Lung microvascular endothelial cell (primary cell): ENCODE measurements at places on chromosomes 4 and X.

GRCh38 chr4:185879666-185880312, 67.8 kb upstream of the SORBS2 start:
- no peak for DNase-seq

DNA sequence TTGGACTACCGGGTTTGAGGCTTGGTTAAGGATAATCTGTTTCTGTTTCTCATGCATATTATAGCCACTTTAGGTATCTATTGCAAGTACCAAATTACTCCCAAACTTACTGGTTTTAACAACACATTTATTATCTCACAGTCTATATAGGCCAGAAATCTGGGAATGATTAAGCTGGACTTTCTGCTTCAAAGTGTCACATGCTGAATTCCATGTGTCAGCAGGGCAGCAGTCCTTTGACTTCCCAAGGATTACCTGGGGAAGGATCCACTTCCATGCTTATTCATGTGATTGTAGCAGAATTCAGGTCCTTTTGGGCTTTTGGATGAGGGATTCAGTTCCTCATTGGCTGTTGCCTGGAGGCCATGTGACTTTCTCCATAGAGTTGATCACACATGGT, 349.0 kb upstream of the TRAM1L1 start:
- DNase-seq: no peak

- DNase-seq: no peak
Observed at GRCh38 chr4:41504167-41504818, 33.7 kb upstream of the LIMCH1 start.

DNA sequence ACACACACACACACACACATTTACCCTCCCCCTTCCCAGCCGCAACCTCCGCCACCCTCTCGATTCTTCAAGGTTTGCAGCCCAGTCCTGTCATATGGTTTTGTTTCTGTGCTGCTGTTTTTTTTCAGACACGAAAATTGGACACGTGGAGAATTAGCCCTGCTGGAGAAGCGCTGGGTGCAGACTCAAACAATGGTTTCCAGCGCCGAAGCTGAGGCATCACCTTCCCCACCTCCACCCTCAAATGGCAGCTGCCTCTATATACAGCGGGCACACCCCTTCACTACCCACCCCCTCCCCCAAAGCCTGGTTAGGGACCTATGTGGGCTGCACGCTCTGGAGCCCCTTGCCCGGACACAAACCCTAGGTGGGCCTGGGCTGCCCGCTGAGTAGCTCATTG, 87.9 kb downstream of the BCOR start:
- DNase-seq: no peak

DNA sequence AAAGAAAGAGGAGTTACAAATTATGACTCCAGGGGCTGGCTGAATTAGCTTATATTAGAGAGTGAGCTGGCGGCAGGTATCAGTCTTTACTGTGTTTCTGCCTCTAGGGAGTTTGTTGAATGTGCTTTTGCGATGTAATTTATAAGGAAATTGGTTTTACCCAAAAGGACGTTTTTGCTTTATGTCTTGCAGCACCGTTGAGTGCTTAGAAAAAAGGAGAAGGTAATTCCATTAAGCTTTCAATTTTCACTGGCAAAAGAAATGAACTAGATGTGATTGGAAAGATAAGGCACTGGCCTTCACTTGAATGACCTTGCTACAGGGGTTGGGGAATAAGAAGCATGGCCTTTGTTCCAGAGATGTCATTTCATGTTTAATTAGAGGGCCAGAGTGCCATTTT, 74.9 kb upstream of the CBR4 start:
- no peak for DNase-seq

DNA sequence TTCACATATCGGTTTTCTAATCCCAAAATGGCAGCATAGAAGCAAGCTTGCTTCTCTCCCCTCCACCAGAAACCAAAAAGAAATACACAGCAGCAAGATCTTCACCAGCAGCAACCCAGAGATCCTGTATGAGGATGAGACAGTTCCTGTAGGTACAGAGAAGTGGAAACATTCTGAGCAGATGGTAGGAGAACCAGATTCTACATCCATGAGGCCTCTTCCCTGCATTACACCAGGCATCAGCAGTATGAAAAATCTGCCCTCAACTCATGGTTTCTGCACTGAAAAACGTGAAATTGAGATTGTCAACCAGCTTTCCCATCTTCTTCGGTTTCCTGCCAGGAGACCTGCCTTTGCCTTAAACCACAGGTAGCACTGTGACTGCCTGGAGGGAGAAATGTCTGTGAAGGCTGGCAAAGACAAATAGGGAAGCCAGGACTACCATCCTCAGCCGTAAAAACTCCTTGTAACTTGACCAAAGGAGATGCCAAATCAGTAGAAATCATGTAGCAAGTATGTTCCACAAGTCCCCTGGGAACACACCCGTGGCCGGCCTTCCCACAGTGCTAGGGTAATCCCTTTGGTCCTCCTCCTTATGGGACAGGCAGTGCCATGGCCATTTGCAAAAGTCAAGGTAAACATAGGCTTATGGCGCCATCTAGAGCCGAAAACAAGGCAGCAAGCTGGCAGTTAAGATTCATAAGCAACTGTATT, 24.0 kb upstream of the MTHFD2L start:
- peak; percentile 91 for DNase-seq

DNA sequence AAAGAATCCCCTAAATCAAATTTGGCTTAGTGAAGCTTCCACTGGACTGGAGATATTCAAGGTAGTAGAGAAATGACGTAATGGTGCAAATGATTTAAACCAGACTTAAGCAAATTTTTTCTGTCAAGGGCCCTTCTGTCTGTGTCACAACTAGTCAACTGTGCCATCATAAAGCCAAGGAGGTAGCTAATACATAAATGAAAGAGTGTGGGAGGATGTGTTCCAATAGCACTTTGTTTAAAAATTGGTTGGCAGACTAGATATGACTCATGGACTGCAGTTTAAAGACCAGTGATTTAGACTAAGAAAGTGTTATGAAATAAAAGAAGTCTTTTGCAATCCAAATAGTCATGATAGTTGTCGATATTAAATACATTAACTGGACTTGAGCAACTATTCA, 24.3 kb upstream of the TEX13C start:
- no peak for DNase-seq

DNA sequence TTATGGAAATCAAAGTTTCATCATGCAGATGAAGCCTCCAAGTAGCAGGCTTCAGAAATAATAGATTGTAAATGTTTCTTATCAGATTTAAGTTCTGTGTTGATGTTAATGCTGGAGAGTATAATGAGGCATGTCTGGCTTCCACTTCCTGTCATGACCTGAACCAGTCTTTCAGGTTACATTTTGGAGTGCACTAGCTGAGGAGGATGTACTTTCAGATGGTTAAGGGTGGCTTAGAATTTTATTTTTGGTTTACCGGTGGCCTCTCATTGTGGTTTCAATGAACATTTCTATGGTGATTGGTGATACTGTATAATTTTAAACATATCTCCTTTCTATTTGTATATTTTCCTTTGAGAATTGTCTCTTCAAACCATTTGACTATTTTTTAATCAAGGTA, 890.4 kb downstream of the SH3BGRL start:
- DNase-seq: no peak

DNA sequence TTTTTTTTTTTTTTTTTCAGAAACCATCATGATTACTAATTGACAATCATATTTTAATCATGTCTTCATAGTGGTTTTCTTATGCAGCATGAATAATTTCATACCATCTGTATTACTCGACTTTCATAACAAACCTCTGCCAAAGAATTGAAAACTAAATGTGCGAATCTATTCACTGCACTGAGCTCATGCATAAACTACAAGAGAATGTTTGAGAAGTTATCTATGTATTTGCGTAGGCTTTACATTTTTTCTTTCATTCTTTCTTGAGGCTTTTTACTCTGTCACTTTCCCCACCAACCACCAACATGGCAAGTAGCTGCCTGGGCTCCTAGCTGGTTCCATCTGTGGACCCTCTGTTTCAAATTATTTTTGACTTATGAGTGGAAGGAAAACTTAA, 1761.0 kb downstream of the STIM2 start:
- no peak for DNase-seq

DNA sequence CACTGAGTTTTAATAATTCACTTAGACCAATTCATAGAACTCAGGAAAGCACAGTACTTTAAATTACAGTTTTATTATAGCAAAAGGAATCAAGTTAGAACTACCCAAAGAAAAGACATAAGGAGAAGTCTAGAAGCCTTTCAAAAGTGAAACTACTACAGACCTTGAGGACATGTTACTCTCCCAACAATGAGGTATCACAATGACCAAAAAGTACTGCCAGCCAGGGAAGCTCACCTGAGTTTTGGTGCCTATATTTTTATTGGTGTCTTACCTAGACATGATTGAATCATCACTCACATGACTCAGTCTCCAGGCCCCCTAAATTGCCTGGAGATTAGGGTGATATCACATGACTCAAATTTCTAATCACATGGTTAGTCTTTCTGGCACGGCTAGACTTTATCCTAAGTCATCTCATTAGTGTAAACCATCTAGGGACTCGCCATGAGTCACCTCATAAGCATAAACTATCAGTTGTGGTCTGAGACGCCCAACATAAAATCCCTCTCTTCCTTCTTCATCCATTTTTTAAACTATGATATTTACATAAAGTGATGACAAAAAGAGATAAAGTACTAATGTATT, 372.3 kb downstream of the TMA16 start:
- DNase-seq: no peak

DNA sequence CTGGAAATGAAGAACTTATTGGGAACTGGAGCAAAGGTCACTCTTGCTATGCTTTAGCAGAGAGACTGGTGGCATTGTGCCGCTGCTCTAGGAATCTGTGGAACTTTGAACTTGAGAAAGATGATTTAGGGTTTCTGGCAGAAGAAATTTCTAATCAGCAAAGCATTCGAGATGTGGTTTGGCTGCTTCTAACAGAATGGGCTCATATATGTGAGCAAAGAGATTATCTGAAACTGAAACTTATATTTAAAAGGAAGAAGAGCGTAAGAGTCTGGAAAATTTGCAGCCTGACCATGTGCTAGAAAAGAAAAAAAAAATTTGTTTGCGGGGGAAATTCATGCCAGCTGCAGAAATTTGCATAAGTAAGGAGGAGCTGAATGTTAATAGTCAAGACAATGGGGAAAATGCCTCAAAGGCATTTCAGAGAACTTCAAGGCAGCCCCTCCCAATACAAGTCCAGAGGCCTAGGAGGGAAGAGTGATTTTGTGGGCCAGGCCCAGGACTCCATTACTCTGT, 35.9 kb upstream of the PAPSS1 start:
- no peak for DNase-seq

GRCh38 chrX:135420831-135421230, 913 bp upstream of the SMIM10L2A start:
- DNase-seq: no peak

DNA sequence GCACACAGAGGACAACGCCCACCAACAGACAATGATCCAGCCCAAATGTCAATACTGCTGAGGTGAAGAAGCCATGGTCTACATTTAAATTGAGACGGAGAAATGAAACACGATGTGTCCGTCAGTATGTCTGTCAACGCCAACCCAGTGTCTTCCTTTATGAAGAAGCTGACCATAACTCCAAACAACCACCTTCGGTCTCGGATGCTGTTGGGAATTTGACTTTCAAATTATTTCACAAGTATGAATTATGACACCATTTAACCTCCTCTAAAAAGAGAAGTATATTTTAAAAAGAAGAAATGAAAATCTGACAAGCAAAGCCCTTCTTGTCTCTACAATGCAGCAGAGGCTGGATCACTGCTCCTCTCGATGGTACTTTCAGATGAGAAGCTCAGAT, 123.7 kb upstream of the MAP3K15 start:
- DNase-seq: no peak

- DNase-seq: no peak
Observed at GRCh38 chr4:105327222-105327621, 146.6 kb downstream of the PPA2 start.

DNA sequence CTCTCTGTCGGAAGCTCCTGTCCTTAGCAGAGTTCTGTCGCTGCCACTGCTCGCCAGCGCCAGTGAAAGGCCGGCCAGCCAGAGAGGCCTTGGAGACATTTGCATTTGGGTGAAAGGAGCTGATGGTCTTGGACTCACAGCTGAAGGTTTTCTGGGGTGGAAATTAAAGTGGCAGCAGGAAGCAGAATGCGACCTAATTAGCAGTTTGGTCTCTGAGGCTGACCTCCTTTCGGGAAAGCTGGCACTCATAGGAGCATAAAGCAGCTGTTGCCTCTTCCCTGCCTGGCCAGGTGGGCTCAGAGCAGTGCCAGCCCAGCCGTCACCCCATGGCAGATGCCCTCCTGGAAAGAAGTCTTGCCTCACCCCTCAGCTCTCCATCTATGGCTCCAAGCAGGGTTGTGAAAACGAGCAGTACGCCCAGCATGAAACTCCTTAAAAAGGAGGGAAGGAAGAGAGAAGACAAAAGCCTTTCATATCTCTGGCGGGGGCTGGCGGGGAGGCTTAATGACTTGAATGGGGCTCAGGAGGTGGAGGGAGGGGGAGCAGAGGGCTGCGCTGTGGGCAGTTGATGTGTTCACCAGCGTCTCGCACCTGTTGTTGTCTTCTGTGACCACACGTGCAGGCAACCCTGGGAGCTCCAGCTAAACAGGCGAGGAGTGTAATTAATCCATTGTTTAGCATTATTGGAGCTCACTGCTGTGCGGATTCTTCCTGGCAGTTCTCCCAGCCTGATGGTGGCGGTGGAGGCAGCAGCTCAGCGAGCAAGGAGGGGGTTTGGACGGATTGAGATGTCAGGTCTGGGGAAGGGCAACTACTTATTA, 264.0 kb downstream of the MID1IP1 start:
- DNase-seq: no peak

DNA sequence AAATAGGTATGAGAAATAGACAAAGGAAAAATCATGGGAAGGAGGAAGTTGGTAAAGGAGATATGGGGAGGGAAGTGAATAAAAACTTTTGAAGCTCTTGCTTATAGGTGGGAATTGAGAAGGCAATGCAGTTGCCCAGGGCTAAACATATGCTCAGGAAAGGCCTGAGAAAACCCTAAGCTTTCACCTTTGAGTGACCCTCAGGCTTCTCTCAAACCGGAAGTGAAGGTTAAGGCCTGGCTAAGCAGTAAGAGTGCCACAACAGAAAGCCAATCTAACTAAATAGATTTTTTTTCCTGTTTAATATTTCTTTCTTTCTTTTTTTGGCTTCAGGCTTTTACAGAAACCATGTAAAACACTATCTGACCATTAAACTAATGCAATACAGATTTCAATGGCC, 69.5 kb upstream of the GABRA3 start:
- DNase-seq: no peak

DNA sequence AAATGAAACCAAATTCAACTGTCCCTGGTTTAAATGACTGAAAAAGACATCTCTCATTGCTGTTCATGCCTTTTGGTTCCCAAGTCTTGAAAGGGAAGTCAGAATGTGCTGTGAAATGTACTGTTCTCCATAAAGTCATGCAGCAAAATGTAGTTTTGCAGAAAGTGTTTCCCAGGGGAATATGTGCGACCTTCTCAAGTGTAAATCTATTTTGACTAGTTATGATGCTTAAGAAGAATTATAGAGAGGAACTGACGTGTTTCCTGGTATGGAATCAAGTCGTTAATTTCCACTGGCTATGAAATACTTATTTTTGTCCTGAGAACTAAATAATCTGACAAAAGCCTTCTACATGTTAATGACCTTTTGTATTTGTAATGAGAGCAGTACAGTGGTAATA, 223.1 kb downstream of the CLCN4 start:
- DNase-seq: peak; percentile 11
